Activated naive CD4-positive, alpha-beta T cell treated with anti-CD3 and anti-CD28 coated beads, Interleukin-2, amount 10 ng/mL, durations not matched to agents 5 hours and 36 hours (primary cell): ENCODE measurements at places on chromosomes 3 and 15. TPM values are rescaled to one million over a fixed set of nuclear protein-coding genes. Genes with fewer than 3 reads are reported as not detected.

Gene KLF15
- not detected for total RNA-seq

Gene GOLGA6B
- total RNA-seq, result not detected

Gene FAM81A
- total RNA-seq, result 0.67 TPM

Gene NSUN3
- 16.3 TPM for total RNA-seq

Gene CCR3
- not detected for total RNA-seq

Gene TMEM207
- not detected for total RNA-seq

Gene ACTC1
- total RNA-seq, result not detected

Gene ROBO2
- not detected for total RNA-seq

Gene DAZL
- not detected for total RNA-seq

Gene SPSB4
- total RNA-seq, result not detected

Gene CPA3
- not detected for total RNA-seq

Gene PLD1
- total RNA-seq, result 0.55 TPM

Gene C3orf20
- total RNA-seq, result 0.12 TPM

Gene TEX55
- not detected for total RNA-seq

Gene C3orf85
- total RNA-seq, result not detected

Gene ACAN
- not detected for total RNA-seq

Gene CIP2A
- 40.0 TPM for total RNA-seq

Gene CAV3
- total RNA-seq, result not detected

Gene SERPINI2
- not detected for total RNA-seq

Gene CCR5
- 12.0 TPM for total RNA-seq

Gene NEO1
- 1.7 TPM for total RNA-seq

Gene PP2D1
- total RNA-seq, result not detected

Gene ALG1L2
- not detected for total RNA-seq

Gene KLHL40
- total RNA-seq, result not detected

Gene ZNF860
- not detected for total RNA-seq

Gene VPS33B
- 18.4 TPM for total RNA-seq

Gene RTP1
- not detected for total RNA-seq

Gene WDR76
- 54.1 TPM for total RNA-seq

Gene ST8SIA2
- total RNA-seq, result not detected

Gene MCF2L2
- total RNA-seq, result 2.1 TPM

Gene GOLGA6L7
- not detected for total RNA-seq

Gene WDR72
- not detected for total RNA-seq

Gene PLS1
- 2.2 TPM for total RNA-seq

Gene DRD3
- total RNA-seq, result not detected

Gene SLC51A
- not detected for total RNA-seq

Gene SCG5
- total RNA-seq, result 2.5 TPM

Gene GRIP2
- 0.07 TPM for total RNA-seq

Gene CHRM5
- not detected for total RNA-seq

Gene EPHB1
- total RNA-seq, result 1.2 TPM
